ENCODE measurements at places on chromosomes 7 and 10.

GRCh38 chr10:69644658-69645295, 14.7 kb downstream of the FAM241B start:
- DNase-seq, result no peak

- no peak for DNase-seq
Measured at GRCh38 chr10:77028042-77028441, 609.6 kb downstream of the KCNMA1 start.

- no peak for DNase-seq
Measured at GRCh38 chr7:134783294-134784069, 4.0 kb downstream of the CALD1 start.

DNA sequence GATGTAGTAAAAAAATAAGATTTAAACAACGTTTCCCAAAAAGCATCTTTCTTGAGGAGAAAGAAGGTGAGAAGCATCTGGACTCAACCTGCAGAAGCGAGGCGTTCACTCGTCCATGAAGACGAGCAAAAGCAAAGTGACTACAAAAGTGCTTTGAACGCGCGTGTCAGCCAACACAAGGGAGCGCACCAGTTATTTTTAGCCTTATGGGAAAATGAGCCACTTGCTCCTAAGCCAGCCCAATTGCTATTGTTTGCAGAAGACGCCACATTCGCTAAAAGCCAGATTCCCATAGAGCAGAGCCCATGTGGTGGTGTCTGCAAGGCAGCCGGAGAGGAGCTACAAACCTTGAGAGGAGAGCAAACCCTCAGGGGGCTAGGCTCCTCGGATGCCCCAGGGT, 122.5 kb downstream of the FAM53B start:
- no peak for DNase-seq

- no peak for DNase-seq
Measured at GRCh38 chr10:113320211-113320610, 232.6 kb upstream of the HABP2 start.

All from central memory CD4-positive, alpha-beta T cell (primary cell).